Activated CD4-positive, alpha-beta T cell treated with anti-CD3 and anti-CD28 coated beads, Interleukin-2, amount 10 ng/mL, durations not matched to agents 7 days and 5 days (primary cell): ENCODE measurements at places on chromosomes 7 and 10.

- DNase-seq, result no peak
Observed at GRCh38 chr10:93968540-93968945, 25.2 kb upstream of the PLCE1 start.

GRCh38 chr7:155284496-155285274, 13.0 kb upstream of the INSIG1 start:
- DNase-seq, result no peak

- no peak for DNase-seq
Observed at GRCh38 chr7:111833466-111833865, 271.2 kb upstream of the IMMP2L start.

DNA sequence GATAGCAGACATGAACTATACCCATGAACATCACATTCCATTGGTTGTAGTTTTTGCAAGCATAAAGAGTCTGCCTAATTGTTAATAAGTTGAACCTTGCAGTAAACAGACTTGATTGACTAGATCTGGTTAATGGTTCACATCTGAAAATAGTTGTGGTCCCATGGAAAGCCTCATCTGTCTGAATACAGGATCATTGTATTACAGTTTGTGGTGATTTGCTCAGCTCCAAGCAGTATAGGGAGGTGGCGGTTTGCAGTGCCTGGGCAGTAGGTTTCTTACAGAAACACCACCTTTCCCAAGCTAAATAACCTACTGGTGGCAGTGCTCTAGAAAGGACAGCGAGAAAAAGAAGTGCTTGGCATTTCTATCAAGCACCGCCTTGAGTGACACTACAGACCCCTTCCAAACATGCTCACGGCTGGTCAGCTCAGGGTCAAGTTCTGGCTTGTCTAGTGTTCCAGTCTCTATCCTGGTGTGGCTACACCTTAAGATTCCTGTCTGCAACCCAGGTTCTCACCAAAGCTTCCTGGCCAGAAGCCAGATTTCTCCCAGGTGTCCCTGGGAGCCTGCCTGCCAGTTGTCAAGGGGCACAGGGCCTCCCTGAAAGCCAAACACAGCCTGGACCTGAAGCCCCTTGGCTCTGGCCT, 119.9 kb downstream of the FANK1 start:
- no peak for DNase-seq

DNA sequence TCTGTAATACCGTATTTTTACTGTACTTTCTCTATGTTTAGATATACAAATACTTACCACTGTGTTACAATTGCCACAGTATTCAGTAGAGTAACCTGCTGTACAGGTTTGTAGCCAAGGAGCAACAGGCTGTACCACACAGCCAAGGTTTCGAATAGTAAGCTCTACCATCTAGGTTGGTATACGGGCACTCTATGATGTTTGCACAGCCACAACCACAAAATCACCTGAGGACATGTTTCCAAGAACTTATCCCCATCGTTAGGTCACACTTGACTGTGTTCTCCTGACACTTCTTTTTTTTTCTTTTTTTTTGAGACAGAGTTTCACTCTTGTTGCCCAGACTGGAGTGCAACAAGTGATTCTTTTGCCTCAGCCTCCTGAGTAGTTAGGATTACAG, 134.6 kb upstream of the TRIM24 start:
- DNase-seq, result no peak

DNA sequence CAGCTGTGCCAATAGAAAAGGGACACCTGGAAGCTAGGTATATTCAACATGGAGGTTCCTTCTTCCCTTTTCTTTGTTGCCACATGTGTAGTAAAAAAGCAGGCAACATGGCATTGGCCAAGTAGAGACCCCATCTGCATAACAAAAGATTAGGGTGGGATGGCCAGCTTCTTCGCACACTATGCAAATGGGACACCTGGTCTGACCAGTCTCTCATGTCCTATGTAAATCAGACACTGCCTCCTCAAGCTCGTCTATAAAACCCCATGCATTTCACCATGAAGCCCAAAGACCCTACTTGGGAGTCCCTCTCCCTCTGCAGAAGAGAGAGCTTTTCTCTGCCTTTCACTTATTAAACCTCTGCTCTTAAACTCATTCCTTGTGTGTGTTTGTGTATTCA, 53.9 kb downstream of the MYL10 start:
- no peak for DNase-seq

DNA sequence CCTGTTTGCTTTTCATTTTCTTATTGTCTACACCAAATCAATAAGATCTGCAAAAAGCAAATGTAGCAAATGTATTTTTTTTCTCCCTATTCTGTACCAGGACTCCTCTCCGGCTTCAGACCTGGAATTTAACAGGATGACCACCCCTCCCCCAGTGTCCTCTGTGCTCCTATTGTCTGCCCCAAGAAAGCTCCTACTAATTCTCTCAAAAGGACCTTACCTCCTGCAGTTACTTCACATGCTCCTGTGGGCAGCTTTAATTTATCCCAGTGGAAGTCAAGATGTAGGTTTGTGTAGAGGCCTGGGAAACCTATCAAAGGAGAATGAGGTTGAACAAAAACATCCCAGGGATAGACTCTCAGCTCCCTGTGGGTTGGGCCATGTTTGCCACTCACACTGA, 31.3 kb downstream of the PLXNA4 start:
- DNase-seq, result no peak

DNA sequence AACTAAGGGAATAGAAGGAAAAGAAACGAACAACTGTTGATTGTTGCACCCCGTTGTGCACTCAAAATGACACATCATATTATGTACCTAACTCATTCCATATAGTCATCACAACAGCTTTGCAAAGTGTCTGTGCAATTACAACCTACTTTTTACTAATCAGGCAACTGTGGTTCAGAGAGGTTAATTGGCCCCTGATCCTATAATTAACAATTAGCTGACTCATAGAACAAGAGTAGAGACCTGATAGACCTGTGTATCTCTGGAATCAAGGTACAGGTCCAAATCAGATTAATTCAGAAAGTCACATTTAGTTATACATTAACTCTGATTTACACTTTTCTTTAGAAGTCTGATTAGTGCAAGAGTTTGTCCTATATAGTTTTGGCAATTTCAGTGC, 122.5 kb upstream of the CDK13 start:
- DNase-seq, result no peak

GRCh38 chr10:100741378-100742075, 3.9 kb upstream of the PAX2 start:
- DNase-seq, result no peak

- no peak for DNase-seq
Observed at GRCh38 chr10:126904818-126905701, at the start of gene DOCK1. Gene DOCK1 (plus strand): TSS chr10:126905428. CDS start chr10:126905518, 90 bp downstream.

GRCh38 chr10:77636967-77637531, 559 bp downstream of the KCNMA1 start:
- DNase-seq, result no peak

GRCh38 chr7:123533929-123534382, 439 bp downstream of the IQUB start:
- DNase-seq, result peak; percentile 16

DNA sequence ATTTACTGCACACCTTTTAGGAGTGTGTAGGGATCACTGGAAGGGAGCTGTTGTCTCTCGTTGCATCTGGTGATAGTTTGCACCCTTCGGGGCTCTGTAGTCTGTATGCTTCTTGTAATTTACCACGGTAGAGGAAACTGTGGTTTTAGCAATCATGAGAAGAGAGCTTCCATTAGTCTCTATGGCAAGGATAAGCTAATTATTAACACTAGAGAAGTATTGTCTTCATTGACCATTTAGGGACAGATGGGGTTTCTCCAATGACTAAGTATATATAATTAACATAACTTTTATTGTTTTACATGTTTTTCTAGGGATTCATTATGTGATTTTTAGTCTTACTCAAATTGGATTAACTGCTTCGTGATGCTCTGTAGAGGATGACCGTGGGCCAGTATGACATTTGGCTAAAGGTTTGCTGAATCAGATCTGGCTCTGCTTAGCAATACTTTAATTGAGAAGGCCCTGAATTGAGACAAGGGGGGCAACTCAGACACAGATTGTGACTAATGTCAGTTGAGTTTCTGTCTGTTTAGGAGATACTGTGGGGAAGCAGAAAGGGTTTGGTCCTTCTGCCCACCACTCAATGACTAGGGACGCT, 8.7 kb downstream of the SLC18A2 start:
- DNase-seq, result no peak

GRCh38 chr7:125568799-125569198, 639.2 kb upstream of the POT1 start:
- no peak for DNase-seq

DNA sequence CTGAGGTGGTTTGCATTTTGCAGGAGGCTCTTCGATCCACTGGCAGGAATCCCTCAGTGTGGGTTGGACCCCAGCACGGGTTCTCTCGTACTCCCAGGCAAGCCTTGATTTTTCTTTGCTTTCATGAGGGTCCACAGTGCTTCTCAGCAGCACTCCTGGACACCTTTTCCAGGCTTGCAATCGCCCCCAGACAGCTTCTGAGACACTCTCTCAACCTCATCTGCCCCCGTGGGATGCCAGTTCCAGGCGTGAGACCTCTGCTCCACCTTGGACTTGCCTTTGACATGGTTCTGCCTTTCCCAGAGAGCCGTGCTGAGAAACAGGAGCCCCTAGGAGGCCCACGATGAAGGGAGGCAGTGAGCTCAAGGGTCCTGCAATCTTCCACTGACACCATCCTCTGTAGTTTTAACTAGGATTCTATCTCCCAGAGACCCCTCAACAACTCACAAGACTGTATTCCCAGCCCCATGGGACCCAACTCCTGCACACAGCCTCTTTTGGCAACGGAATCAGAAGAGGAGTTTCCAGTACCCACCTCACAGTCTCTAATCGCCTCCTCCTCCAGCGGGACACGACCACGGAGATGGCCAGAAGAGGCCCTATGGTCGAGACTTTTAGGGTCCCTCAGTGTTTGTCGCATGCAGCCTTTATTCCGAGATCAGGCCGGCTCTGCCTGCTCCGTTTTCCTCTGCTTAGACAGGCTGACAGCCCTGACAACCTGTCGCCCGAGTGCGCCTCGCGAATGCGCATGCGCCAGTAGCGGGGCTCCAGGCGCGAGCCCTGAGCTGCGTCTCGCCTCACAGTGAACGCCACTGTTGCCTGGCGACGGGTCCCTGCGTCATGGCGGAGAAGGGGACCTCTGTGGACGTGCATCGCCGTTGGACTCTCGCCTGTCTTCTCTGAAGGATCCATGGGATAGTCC, 26.0 kb upstream of the ZNF273 start:
- peak; percentile 57 for DNase-seq
